ENCODE measurements at places on chromosomes 5 and 9.

DNA sequence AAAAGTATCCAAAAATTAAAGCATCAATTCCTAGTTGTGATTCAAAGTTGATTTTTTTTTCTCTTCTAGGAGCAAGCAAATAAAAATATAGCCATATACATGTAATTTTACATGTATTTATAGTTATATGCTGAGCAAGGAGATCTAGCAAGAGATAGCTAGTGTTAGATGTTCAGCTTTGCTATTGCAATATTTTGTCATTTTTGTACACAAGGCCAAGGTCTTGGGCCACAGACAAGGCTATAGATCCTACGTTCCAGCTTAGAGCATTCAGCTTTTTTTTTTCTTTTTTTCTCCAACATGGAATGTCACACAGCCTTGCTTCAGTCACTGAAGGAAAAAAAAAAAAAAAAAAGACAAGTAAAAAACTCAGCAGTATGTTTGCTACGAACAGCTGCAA lies 36.8 kb downstream of the HMGCR start:
- no peak for DNase-seq

GRCh38 chr5:143134269-143134668 lies 269.2 kb downstream of the NR3C1 start:
- DNase-seq: no peak

GRCh38 chr5:135709208-135709575 lies 125.3 kb upstream of the SLC25A48 start:
- no peak for DNase-seq

DNA sequence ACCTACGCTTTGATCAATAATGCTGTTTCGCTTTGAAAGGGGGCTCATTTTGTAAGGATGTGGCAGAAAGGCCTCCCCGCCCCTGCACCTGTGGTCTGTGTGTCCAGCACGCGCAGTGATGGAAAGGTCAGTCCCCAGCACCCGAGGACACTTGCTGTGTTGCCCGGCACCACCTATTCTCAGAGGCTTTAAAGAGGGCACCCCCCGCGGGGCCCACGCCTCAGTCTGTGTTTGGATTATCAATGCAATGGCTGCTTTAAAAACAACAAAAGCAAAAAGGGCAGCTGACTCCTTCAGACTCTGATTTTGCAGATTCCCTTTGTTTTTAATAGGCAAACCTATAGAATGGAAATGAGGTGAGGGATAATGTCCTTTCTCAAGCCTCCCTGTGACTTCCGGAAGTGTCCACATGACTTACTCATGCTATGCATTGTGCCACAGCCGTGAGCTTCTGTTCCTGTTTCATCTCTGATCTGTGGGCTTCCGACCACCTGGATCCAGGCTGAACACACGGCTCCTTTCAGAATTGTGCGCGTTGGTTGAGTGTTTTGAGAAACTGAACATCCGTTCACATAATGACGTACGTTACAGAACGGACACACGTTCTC lies 416.2 kb downstream of the IRX2 start:
- no peak for DNase-seq

DNA sequence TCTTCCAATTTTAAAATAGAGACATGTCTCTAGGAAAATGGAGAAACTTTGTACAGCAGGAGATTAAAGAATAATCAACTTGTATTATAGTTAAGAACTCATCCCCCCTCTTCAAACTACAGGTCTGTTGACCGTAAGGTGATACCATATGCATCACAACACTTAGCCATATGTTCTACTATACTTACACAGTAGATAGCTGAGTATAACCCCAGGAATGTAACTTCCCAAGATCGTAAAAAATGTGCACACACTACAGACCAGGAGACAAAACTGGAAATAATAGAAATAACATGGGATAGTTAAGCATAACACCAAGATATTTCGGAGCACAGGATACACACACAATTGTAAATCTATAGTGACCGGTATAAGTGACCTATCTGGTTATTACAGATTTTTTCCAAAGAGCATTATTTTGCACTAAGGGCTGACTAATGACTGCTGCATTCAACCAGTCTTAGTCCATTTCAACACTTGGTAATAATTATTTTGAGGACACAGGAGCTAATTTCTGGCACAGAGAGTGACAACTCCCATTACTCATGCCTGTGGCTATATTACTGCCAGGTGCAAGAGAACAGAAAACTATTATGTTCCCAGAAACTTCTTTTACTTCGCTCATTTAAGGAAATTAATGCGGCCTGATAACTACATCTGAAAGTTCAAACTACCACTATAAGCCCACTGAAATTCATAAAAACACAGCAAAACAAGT lies 15.4 kb upstream of the ZNF622 start:
- no peak for DNase-seq
